ENCODE measurements at places on chromosomes 12 and 14.
A peak's percentile ranks its signal among the peaks of the same experiment; 100 is the strongest.

GRCh38 chr12:6096527-6096926 is 27.9 kb downstream of the VWF start:
- DNase-seq, result no peak

DNA sequence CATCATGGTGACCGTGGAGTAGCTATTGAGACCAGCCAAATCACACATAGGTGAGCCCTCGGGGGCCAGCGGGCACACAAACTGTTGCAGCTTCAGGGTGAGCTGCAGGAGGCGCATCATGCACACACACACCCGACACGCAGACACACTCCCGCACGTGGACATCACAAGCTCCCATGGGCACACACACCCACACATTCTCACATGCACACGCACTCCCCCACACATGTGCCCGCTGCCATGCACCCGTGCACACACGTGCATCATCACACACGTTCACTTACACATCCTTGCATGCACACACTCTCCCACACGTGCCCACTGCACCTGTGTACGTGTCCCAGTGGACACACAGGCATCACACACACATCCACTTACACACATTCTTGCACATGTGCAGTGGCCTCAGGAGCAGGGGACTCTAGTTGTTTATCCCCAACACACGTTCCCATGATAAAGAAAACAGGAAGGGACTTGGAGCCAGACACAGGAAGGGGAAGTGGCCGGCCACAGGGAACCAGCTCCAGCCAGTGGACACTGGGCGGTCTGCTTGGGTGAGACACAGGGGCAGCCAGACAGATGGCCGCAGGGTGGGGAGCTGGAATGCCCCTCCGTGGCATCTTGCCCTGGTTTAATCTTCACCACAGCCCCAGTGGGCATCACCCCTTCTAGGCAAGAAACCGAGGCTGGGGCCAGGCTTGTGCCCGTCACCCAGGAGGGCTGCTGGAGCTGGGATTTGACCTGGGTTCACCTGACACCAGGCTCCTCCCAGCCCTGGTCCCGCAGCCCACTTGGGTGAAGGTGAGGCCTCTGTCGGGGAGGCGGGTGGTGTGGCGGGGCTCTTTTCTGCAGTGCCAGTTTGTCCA is 49.7 kb downstream of the CYP46A1 start:
- no peak for DNase-seq

GRCh38 chr12:70032076-70032475 is 207.0 kb downstream of the MYRFL start:
- DNase-seq, result peak; percentile 15

DNA sequence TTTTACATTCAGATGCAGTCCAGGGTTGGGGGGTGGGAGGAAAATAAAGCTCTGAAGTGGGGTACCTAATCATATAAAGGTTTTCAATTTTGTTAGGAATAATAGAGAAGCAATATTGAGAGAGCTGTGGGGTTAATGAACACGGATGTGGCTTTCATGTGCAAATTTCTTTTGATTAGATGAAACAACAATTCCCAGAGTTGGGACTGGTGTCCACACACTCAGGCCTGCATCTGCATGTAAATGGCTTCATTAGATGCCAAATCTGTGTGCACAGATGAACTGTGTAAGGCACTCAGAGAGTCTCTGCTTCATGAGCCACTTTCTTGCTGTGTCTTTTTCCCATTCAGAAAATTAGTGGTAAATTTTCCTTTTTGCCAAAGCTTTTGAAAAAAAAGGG is 377.1 kb upstream of the NOVA1 start:
- DNase-seq, result no peak

DNA sequence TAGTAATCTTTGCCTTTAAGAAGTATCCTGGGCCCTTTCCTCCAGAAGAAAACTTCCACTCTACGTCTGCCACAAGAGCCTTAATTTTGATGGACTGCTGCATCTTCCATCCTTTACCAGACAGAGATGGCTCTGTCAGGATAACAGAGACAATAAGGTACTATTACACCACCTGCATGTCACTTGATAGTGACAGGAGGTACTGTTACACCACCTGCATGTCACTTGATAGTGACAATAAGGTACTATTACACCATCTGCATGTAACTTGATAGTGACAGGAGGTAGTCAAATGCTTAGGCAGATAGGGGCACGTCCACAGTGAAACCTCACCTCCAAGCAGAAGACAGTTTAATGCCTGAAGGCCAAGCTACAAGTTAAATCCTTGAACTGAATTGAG is 13.9 kb downstream of the OR6C74 start:
- no peak for DNase-seq

- no peak for DNase-seq
These were observed 67.2 kb upstream of the SYT1 start for GRCh38 chr12:78797196-78797931.

- DNase-seq, result peak; percentile 97
These were observed 155.4 kb upstream of the PDE3A start for GRCh38 chr12:20212658-20213555.

- DNase-seq, result no peak
These were observed 22.3 kb upstream of the MED13L start for GRCh38 chr12:116299665-116300328.

DNA sequence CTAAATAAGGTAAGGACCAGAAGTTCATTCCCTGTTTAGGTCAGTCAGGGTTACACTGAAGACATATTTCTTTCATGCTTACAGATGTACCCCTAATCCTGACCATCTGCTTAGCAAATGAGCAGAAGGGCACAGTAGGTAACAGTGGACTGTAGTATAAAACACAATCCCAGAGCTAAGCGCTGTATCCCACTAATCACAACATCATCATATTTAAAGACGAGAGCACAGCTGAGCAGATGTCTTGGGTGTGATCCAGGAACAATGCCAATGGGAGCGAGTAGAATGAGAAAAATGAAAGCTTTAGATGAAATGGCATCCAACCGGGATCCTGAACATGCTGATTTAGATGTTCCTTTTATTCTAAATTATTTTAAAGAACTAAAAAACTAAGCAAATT is 213.4 kb downstream of the CCER1 start:
- peak; percentile 91 for DNase-seq

GRCh38 chr12:6167327-6168280 is 32.6 kb upstream of the CD9 start:
- DNase-seq, result no peak

GRCh38 chr12:87315-87714 is 20.7 kb downstream of the IQSEC3 start:
- peak; percentile 33 for DNase-seq

DNA sequence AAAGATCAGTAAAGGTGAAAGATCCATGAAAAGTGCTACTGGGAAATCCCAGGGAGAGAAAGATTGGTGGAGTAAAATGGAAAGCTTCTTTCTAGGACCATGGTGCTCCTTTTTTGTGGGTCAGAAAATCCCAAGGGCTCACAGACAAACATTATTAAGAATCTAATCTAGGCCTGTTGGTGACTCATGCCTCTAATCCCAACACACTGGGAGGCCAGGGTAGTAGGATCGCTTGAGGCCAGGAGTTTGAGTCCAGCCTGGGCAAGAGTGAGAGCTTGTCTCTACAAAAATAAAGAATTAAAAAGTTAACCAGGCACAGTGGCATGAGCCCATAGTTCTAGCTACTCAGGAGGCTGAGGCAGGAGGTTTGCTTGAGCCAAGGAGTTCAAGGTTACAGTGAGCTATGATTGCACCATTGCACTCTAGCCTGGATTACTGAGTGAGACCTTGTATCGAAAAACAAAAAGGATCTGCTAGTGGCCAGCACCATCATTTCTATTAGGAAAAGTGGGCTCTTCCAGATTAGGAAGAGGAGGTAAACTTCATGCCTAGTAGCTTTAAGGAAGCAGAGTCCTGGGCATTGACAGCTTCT is 43.0 kb downstream of the TXNRD1 start:
- no peak for DNase-seq

GRCh38 chr12:104586351-104586919 is 129.7 kb downstream of the CHST11 start:
- no peak for DNase-seq

Measured in NCI-H1694 treated with DMSO at 0.1 percent for 48 hours (cell line).